ENCODE measurements at places on chromosomes 6 and 20.

GRCh38 chr6:19478273-19478672 lies 358.9 kb upstream of the ID4 start:
- DNase-seq, result no peak

- no peak for DNase-seq
These were observed 79.4 kb upstream of the FRMD1 start for GRCh38 chr6:168158213-168158979.

- DNase-seq, result no peak
These were observed 112.8 kb downstream of the ADTRP start for GRCh38 chr6:11665604-11666326.

GRCh38 chr6:29521006-29521680 lies 33.4 kb upstream of the MAS1L start:
- DNase-seq, result no peak

DNA sequence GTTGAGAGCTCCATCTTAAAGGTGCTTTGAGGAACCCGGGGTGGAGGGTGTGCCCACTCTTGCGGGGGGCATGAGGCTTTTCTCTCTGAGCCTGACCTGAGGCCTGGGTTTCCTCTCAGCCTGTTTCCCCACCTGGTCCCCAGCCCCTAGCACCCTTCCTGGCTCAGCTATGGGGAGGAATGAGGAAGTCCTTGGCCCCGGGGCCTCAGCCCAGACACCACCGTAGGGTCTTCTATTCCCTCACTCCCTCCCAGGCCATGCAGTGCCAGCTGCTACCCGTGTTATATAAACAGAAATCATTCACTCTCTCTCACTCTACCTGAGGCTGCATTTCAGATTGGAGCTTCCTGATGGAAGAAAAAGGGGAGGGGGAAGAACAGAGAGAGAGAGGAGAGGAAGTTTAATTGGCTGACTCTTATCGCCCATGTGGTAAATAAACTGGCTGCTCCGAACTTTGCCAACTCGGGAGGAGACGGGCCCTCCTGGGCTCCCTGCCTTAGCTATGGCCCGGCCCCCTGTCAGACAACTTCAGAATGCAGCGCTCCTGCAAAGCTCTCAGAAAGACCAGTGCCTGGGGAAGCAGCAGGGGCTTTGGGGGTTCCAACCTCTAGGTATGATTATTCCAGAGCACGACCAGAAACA lies 2.8 kb downstream of the CDH22 start:
- no peak for DNase-seq

- DNase-seq, result no peak
These were observed 39.4 kb upstream of the RGS17 start for GRCh38 chr6:153170511-153170910.

DNA sequence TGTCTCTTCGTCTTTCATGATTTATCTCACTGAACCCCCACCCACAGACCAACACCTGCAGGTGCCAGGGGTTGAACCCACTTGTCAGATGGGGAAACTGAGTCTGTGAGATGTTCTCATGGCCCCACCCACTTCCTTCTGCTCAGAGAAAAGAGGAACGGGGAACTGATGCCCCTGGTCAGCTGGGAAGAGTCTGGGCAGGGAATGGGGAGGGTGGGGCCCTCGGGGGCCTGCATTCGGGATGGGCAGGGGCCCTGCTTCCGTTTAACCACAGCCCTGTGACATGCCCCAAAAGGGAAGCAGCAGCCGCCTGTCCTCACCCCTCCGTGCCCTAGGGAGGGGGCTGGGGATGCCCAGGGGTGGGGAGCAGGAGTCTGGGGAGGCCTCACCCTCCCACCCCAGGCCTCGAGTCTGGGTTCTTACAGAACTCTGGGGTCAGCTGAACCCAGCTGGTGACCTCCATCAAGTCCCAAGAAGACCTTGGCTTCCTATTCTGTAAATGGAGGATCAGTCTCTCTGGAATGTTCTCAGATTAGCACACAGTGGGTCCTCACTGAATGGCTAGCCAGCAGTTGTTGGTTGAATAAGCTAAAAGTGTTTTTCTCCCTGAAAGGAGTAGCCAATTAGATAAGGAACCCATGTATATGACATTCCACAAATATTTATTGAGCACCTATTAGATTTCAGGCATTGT lies 81.5 kb downstream of the CEBPB start:
- DNase-seq, result no peak

DNA sequence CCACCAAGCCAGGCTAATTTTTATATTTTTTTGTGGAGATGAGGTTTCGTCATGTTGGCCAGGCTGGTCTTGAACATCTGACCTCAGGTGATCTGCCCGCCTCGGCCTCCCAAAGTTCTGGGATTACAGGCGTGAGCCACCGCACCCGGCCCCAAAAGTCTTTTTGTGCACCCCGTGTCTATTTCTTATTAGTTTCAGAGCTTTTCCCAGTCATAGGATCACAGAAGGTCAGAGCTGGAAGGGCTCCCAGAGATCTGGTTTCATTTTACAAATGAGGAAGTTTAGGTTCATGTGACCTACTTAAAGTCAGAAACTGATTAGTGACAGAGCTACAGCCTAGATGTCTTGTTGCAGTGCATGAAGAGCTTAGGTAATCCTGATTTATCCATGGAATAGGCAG lies 1.6 kb upstream of the OGFRL1 start:
- DNase-seq, result no peak

GRCh38 chr6:168756009-168756634 lies 315.1 kb downstream of the SMOC2 start:
- DNase-seq, result no peak

Data from H7 (cell line).